Pancreas (tissue), 10 donors: ENCODE measurements at places on chromosomes 3 and 15. TPM values are rescaled to one million over a fixed set of nuclear protein-coding genes. Genes with fewer than 3 reads are reported as not detected.

DNA sequence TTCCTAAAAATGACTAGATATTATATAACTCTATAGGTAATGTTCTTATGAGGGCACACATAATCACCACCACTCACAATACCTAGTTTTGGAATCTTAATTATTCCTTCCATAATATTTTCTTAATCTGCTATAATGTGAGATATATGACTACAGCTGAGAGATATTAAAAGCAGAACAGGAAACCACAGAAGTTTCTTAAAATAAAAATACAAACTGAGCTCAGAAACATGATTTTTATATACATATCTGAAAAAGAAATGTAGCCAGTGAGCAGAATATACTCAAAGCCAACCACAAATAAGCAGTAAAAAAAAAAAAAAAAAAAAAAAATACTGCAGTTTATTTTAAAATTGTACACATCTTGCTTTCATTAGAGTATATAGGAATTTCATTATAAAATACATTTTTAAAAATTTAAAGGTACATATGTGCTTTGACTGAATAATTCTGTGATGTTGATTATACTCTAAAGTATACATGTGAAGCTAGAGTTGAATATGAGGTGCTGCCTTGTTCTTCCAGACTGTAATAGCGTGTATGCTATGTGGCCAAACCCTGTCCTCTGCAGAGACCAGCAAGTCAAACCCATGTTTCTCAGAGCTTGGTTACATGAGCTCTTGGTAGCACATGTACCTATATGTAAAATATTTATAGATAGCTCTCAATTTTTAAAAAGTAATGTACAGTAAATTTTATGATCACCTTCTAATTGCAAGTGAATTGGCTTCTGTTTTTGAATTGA is 175.0 kb downstream of the UBE2E2 start:
- H3K27me3 ChIP-seq: no peaks in the 10 kb centered on the region
- H3K4me3 ChIP-seq: no peak overlapping the region
- no peaks in the 10 kb centered on the region for H3K36me3 ChIP-seq
- H3K4me1 ChIP-seq: no peaks in the 10 kb centered on the region

CLDN16 gene
- total RNA-seq: 0.46 TPM

DNA sequence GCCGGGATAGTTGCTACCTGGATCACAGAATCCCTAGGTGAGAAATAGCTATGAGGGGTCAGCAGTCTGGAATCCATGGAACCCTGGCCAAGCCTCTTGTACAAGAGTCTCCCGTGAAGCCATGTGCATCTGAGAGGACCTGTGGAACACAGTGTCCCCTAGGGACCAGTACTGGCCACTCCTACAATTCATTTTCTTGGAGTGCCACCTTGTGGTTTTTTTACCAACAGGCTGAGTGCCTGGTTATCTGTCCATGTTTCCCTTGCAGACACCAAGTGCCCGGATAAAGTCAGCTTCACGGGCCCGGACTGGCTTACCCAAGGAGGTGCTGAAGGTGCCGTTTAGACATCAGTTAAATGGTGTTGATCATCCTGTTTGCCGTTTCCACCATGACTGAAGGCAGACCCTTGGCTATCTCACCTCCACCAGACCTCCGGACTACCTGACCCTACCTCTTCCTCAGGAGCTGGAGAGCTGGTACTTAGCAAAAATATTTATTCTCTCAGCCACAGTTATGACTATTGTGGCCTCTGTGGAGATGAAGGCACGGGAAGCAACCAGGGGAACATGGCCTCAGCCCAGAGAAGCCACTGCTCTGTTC is 93.9 kb downstream of the RBPMS2 start:
- DNase-seq: no peak
- H3K4me3 ChIP-seq: no peak overlapping the region
- no peak overlapping the region for H3K27ac ChIP-seq
- no peaks in the 10 kb centered on the region for H3K4me1 ChIP-seq

GRCh38 chr15:64690578-64691296 is 84.7 kb downstream of the RBPMS2 start:
- no peaks in the 10 kb centered on the region for H3K36me3 ChIP-seq
- no peak for DNase-seq
- no peak overlapping the region for H3K4me3 ChIP-seq
- no peaks in the 10 kb centered on the region for H3K4me1 ChIP-seq

GRCh38 chr15:80967991-80968510 is 21.6 kb downstream of the MESD start:
- no peaks in the 10 kb centered on the region for H3K4me1 ChIP-seq
- H3K27ac ChIP-seq: no peak overlapping the region
- no peak overlapping the region for H3K4me3 ChIP-seq
- no peaks in the 10 kb centered on the region for H3K36me3 ChIP-seq

DNA sequence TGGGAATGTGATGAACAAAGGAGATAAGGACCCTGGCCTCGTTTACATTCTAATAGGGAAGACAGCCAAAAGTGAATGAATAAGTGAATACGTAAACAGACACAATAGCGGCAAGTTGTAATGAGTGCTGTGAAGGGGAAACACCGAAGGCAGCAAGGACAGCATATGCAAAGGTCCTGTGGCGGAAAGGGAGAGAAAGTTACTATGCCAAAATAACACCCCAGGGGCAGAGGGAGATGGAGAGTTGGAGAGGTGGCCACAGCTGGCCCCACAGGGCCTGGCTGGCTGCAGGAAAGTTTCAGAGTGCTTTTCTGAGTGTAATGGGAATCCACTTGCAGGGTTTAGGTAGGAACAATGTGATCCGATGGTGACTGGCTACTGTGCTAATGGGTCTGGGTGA is 91.9 kb downstream of the SLCO3A1 start:
- no peak overlapping the region for H3K4me3 ChIP-seq
- no peak for DNase-seq
- H3K4me1 ChIP-seq: peaks cover 38% of the 10 kb centered on the region
- no peaks in the 10 kb centered on the region for H3K36me3 ChIP-seq
- H3K27me3 ChIP-seq: no peaks in the 10 kb centered on the region

GOLGA8T gene
- total RNA-seq: 0.86 TPM

DNA sequence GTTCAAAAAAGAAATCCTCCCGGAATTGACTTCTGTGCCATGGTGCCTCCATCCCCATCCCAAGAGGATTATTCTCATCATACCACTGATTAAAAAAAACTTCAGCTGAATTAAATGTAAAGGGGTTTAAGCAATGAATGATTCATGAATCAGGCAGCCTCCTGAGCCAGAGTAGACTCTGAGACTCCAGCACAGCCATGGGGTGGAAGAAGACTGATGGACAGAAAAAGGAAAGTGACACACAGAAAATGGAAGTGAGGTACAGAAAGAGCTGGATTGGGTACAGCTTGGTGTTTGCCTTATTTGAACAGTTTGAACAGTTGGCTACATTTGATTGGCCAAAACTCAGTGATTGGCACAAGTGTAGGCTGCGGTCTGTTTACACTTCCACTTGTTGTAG is 224.8 kb upstream of the ATP10A start:
- no peak for DNase-seq
- H3K27ac ChIP-seq: no peak overlapping the region
- no peaks in the 10 kb centered on the region for H3K27me3 ChIP-seq
- H3K4me1 ChIP-seq: no peaks in the 10 kb centered on the region
- H3K4me3 ChIP-seq: no peak overlapping the region
- no peaks in the 10 kb centered on the region for H3K36me3 ChIP-seq

- H3K4me1 ChIP-seq: no peaks in the 10 kb centered on the region
- no peak for DNase-seq
- H3K4me3 ChIP-seq: no peak overlapping the region
- no peak overlapping the region for H3K27ac ChIP-seq
Observed at GRCh38 chr15:57878573-57878972, 172.1 kb downstream of the POLR2M start.
